Stimulated activated effector memory CD8-positive, alpha-beta T cell treated with anti-CD3 and anti-CD28 coated beads, Interleukin-12 subunit alpha, Interleukin-12 subunit beta, amount 100 ng/mL, for 72 hours (primary cell): ENCODE measurements at places on chromosomes 5 and 9.

DNA sequence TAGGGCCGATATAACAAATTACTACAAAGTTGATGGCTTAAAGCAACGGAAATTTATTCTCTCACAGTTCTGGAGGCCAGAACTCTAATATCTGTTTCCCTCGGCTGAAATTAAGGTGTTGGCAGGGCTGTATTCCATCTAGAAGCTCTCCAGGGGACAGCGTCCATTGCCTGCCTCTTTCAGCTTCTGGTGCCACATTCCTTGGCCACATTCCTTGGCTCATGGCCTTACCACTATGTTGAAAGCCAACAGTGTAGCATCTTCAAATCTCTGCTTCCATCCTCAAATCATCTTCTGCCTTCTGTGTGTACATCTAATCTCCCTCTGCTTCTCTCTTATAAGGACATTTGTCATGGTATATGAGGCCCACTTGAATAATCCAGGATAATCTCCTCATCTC, 17.2 kb downstream of the FGF10 start:
- no peak for DNase-seq

- no peak for DNase-seq
These were observed 225.7 kb upstream of the DMRT1 start for GRCh38 chr9:615756-616155.

- no peak for DNase-seq
These were observed 36.2 kb downstream of the STC2 start for GRCh38 chr5:173291722-173292658.

GRCh38 chr5:16233730-16234129, 54.1 kb upstream of the MARCHF11 start:
- DNase-seq: no peak

- no peak for DNase-seq
These were observed 5.9 kb upstream of the YTHDC2 start for GRCh38 chr5:113507601-113508000.

DNA sequence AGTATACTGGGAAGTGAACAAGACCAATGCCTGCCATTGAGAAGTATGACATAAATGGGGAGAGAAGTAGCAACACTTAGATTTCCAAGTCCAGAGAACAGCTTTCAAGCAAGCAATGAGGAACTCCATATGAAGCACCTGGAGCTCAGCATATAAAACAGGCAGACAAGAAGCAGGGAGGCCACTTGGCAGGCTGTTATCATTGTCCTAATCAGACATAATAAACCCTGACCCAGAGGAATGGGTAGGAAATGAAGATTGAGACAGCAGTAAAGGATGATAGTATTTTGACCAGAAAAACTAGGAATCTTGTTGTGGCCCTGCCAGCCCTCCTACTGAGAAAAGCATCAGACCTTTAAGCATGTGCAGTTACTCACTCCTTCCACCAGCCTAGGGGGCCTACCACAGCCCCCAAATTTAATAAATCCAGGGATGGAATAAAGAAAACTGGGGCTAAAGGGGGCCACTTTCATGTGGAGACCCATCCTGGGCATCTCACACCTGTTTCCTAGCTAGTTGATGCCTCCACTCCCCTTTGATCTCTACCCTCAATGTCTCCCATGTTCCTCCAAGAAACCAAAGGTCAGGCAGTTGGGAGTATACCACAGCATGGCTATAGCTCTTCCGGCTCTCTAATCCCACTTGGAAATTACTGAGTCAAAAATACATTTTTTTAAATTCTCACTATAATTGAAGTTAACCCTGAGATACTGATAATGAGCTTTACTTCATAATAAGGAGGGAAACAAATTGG, 135.1 kb downstream of the SIL1 start:
- DNase-seq: no peak

- DNase-seq: no peak
These were observed 15.7 kb upstream of the GDA start for GRCh38 chr9:72133365-72134035.
